Cardiac septum (tissue), 1 donor: ENCODE measurements at places on chromosomes 5 and 9. TPM values are rescaled to one million over a fixed set of nuclear protein-coding genes. Genes with fewer than 3 reads are reported as not detected.

IARS1 gene
- total RNA-seq, result 69.5 TPM

SLC25A2 gene
- not detected for total RNA-seq

PCDHGA5 gene
- total RNA-seq, result 9.7 TPM

ASS1 gene
- 53.7 TPM for total RNA-seq

GRCh38 chr9:89920951-89921350 is 316.1 kb downstream of the GADD45G start:
- DNase-seq, result no peak

DNA sequence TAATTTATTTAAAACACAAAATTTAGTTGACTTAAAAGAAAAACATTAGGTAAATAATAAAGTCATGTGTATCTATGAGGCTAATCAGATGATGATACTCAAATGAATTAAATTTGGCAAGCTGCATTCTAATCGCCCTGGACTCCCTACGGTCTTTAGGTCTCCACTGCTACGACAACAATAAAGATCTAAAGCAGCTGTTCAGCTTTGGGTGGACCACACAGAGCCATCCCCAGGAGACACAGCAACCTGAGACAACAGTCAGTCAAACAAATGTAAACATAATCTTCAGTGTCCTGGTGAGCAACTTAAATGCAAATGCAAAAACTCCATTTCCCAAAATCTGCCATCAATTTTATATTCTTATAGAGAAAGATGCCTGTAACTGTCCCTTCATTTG is 65.5 kb downstream of the MCTP1 start:
- no peak for DNase-seq

DNA sequence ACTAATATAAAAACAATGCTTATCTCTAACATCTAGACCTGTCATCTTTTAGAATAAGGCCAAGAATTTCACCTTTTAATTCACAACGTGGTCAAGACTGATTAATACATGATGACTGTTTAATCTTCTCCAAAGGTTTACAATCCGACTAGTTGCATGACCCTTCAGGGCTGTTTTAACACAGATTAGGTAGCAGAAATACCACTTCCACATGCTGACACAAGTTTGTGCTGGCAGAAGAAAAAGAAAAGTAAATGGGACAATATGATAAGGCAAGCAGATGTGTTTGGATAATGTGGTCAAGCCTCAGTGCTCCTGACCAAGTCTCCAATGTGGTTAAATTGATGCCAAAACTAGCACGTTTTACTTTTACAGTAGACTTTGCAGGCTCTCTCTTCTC is 31.1 kb downstream of the SEMA6A start:
- no peak for DNase-seq

DNA sequence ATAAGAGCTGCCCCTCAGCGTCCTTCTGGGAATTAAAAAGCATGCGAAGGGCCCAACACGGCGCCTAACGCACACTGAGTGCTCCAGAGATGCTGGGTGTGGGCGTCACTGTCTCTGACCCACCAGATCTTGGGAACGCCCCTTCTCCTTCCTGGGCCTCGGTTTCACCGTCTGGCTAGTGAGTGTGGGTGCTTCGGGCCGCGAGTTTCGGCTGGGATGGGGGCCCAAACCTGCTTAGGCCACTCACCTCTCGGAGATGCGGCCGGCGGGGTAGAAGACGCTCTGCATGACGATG is 3.7 kb downstream of the PIP5KL1 start:
- DNase-seq, result no peak

BHMT2 gene
- 5.6 TPM for total RNA-seq

- DNase-seq, result no peak
These were observed 348.7 kb upstream of the GRIN3A start for GRCh38 chr9:102087141-102087540.

GRCh38 chr5:19902316-19902934 is 85.6 kb downstream of the CDH18 start:
- no peak for DNase-seq

DNA sequence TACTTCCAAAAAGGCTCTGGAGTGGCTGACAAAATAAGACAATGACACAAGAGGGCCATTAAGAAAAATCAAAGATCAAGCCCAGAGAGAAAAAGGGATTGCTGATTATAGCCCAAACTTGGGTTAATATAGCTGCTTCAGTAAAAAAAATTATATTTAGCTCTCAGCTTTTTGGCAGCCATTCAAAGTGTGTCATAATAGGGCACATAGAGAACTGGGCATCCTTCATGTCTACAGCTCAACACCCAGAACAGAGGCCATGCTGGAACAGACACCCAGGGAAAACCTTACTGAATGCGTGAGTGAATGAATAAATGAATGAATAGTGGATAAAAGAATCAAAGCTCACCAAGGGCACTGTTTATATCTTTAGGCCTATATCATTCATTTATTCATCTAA is 110.1 kb downstream of the SLIT3 start:
- DNase-seq, result no peak

MAMDC4 gene
- 11.0 TPM for total RNA-seq

PRR7 gene
- total RNA-seq, result 5.1 TPM

DNA sequence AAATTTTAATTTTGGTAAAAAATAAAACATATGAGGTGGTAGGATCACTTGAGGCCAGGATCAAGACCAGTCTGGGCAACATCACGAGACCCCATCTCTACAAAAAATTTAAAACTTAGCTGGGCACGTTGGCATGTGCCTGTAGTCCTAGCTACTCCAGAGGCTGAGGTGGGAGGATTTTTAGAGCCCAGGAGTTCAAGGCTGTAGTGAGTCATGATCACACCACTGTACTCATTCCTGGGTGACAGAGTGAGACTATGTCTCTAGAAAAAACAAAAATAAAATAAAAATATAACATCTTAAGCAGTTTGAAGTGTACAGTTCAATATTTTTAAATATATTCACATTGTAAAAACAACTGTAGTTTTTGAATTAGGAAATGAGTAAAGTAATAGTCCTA is 108.3 kb downstream of the SMIM15 start:
- no peak for DNase-seq
